ENCODE measurements at places on chromosomes 11 and 22.

GRCh38 chr22:17767233-17768065, 6.8 kb downstream of the BID start:
- no peak for DNase-seq

DNA sequence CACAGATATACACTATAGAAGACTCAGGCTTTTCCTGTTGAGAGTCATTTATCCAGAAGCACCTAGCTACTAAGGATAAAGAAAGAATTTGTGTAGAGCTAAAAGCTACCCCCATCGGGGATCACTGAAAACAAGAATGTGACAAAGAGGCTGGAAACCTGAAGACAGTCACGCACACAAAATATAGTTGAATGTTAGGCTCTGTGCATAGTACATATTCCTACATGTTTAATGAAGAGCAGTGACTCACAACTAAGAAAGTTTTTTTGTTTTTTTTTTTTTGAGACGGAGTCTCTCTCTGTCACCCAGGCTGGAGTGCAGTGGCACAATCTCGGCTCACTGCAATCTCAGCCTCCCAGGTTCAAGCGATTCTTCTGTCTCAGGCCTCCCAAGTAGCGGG, 8.4 kb downstream of the OR10V1 start:
- no peak for DNase-seq

DNA sequence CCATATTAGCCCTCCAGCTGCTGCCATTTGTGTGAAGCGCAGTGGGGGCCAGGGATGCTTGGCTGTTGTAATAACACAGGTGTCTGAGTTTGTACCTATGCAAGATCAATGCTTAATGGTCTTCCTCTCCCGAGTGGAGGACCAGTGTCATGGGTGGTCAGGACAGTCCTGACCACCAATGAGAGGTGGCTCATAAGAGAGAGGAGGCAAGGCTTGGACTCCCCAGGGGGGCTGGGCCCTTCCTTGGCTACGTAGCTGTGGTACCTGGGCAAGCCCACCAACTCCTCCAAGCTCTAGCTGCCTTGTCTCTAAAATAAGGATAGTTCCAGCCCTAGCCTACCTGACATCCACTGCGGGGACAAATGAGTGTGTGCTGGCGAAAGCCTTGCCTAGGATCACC, 79.2 kb downstream of the OSBP2 start:
- DNase-seq, result no peak

DNA sequence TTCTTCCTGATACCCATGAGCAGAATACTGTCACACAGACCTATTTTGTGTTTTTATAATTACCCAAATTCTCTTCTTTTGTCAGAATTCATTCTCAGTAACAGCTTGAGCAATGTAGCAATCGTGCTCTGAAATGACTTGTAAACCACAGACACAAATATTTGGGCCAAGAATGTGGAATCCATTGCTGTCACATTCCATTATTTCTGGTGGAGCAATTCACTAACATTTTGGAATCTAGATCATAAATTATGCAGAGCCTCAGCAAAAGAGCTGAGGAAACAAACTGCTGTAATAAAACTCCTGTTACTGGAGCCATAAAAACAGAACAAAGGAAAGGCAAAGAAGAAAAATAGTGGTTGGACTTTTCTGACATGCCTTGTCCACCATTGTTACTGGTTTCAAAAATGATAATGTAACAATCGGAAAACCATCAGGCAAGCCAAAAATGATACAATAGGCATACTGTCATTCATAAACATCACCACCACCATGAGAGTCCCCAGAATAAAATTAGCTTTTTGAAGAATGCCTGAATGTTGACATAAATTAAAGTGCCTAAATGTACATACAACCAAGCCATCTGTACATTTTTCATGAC, 223.4 kb upstream of the PITPNB start:
- no peak for DNase-seq

DNA sequence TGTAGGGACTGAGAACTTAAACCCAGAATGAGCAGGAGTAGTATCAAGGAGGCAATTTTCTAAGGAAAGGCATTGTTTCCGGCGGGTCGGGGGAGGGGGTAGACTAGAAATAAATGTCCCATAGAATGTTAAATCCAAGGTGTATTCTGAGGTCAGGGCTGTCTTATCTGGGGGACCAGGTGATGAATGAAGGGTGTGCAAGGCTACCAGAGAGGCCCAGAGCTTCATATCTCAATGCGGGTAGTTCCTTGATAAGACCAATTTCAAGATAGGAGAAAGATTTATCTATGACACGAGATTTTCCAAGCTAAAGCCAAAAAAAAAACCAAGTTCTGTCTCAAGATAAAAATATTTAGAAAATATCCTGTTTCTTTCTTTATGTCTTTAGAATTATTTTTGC, 8.3 kb upstream of the RCE1 start:
- no peak for DNase-seq

All from CD4-positive, alpha-beta T cell treated with Interferon gamma for 1 hour (primary cell).